Activated T-cell treated with anti-CD3 and anti-CD28 coated beads, Interleukin-2, amount 50 U/mL, for 4 hours (primary cell): ENCODE measurements at places on chromosomes 13 and 19. TPM values are rescaled to one million over a fixed set of nuclear protein-coding genes. Genes with fewer than 3 reads are reported as not detected.
A peak's percentile ranks its signal among the peaks of the same experiment; 100 is the strongest.

GRCh38 chr19:51727349-51727880 is 3.6 kb upstream of the HAS1 start:
- no peak for DNase-seq

GRCh38 chr13:110218581-110219201 is 88.3 kb downstream of the COL4A1 start:
- no peak for DNase-seq

GRCh38 chr19:13214036-13214730 is 64.0 kb downstream of the IER2 start:
- no peak for DNase-seq

- DNase-seq, result peak; percentile 23
Observed at GRCh38 chr13:102846261-102847015, 606 bp downstream of the ERCC5 start.

Gene FGF21
- not detected for total RNA-seq
